Stimulated activated CD8-positive, alpha-beta memory T cell treated with anti-CD3 and anti-CD28 coated beads, Interleukin-2, amount 100 ng/mL, for 1 hour (primary cell): ENCODE measurements at places on chromosomes 7 and 10.

DNA sequence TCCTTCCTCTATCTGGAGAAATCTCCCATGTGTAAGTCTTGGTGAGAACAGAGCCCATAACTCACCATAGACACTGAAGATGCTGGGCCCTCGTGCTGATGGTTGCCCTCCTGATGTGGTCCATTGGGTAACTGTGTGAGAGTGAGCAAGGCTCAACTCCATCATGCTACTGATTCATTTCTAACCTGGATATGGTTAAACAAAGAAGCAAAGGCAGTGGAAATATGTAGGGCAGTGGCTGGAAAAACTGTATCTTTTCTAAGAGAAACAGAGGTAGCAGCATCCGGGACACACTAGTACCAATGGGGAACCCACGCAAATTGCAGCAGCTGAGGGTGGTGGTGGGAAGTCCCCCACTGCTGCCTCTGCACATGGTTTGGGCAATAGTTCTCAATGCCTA lies 221.7 kb downstream of the KLF6 start:
- DNase-seq = no peak

- DNase-seq = no peak
Measured at GRCh38 chr7:42283553-42283952, 46.5 kb upstream of the GLI3 start.

DNA sequence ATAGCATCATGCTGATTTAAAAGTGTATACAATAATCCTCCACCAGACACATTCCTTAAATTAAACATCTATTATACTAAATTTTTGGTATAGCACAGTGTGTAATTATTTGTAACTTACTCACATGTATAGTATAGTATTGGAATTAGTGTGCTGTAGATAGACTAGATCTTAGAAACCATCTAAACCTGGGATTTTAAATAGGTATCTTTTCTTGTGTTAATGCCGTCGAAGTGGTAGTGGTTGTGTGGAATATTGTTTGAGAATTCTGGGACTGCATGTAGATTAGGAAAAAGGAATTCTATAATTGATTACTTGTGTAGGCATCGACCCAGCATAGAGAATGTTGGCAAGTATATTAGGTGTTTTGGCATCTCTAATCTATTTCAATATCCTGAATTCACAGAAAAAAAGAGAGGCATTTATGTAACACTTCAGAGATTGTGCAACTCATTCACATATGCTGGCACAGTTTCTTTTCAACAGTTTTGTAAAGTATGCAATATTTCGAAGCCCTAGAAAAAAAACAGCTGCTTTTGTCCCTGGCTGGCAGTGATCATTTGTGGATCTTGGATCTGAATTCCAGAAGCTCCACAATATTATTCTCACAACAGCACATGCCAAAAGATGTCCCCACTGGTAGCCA lies 145.5 kb upstream of the AGR3 start:
- no peak for DNase-seq

DNA sequence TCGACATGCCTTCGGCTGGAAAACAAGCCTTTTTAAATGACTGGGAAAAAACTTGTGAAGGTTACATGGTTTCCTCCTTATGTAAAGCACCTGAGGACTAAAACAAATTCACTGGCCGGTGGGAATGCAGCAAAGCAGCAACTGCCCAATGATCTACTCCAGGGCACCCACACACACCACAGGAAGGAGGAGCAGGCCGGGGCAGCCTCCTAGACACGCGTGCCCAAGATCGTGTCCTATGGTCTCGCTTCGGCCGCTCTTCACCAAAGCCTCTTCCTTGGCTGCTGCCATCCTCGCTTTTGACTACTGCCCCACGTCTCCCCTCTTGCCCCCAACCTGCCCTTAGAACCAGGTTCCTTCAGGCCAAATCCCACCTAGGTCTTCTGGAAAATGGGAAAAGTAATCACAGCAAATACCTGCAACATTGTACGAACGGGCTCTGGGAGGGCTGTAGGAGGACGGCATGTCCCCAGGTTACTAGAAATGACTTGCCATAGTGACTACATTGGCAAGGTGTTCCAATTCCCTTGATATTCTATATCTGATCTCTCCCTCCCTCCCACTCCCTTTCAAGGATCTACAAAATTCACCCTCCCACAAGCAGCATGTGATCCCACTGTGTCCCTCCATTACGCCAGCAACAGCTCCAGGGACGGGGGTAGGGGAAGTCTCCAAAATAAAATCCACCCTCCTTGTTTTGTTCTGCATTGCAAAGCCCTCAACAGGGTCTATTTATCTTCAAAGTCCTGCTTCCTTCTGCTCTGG lies 84.9 kb downstream of the RNF216 start:
- DNase-seq = no peak

DNA sequence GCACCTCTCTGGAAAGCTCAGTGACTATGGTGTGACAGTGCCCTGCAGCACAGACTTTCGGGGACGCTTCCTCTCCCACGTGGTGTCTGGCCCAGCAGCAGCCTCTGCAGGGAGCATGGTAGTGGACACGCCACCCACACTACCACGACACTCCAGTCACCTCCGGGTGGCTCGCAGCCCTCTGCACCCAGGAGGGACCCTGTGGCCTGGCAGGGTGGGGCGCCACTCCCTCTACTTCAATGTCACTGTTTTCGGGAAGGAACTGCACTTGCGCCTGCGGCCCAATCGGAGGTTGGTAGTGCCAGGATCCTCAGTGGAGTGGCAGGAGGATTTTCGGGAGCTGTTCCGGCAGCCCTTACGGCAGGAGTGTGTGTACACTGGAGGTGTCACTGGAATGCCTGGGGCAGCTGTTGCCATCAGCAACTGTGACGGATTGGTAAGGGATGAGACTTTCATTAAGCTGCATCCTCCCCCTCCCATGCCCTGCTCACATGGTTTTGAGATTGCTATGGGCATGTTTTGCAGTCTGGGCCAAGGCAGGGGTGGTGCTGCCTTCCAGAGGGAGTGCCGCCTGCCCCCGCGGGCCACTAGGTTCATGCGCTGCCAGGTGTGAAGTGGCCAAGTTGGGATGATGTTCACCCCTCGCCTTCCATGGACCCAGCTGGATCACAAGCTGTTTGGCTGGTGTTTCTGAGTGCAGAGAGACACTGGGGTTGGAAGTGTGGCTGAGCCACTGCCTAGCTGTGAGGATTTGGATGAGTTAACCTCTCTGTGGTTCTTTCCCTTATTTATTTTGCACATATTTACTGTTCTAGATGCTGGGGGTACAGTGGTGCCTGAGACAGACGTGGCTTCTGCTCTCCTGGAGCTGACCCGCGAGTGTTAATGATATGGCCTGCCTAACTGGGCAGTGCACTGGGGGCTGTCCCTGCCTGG lies 2.5 kb downstream of the ADAMTS14 start:
- DNase-seq = no peak

GRCh38 chr7:38674513-38674912 lies 43.3 kb upstream of the AMPH start:
- no peak for DNase-seq

- no peak for DNase-seq
Measured at GRCh38 chr10:124595143-124595883, 133.7 kb downstream of the LHPP start.

GRCh38 chr7:7746458-7746857 lies 28.1 kb upstream of the RPA3 start:
- no peak for DNase-seq

GRCh38 chr7:107810626-107811025 lies 7.6 kb upstream of the SLC26A3 start:
- DNase-seq = no peak

- no peak for DNase-seq
Measured at GRCh38 chr10:23345861-23346260, 1.3 kb upstream of the C10orf67 start.

DNA sequence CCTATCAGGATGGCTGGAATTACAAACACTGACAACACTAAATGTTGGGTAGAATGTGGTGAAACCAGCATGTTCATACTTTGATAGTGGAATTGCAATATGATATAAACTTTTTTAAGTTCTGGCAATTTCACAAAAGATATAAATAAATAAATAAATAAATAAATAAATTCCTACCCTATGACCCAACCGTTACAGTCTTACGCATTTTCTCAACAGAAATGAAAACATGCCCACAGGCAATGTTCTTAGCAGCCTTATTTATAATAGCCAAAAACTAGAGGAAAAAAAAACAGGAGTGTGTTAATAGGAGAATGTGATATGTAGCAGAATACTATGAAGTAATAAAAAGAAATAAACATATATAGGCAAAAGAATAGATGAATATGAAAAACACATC lies 318.9 kb downstream of the IPMK start:
- no peak for DNase-seq

DNA sequence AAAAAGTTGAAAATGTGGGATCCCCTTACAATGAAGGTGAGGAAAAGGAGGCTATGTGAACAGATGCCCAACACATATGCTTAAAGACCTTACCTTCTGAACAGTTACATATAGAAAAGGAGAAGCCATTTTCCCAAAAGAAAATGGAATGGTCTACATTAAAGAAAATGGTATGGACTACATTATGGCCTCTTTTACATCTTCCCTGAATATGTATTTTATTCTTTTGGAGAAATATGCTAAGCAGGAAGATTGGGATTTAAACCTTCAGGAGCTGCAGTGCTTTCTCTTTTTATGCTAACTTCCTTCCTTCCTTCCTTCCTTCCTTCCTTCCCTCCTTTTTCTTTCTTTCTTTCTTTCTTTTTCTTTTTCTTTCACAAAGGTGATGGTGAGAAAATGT lies 155.4 kb downstream of the SEC23IP start:
- DNase-seq = no peak

DNA sequence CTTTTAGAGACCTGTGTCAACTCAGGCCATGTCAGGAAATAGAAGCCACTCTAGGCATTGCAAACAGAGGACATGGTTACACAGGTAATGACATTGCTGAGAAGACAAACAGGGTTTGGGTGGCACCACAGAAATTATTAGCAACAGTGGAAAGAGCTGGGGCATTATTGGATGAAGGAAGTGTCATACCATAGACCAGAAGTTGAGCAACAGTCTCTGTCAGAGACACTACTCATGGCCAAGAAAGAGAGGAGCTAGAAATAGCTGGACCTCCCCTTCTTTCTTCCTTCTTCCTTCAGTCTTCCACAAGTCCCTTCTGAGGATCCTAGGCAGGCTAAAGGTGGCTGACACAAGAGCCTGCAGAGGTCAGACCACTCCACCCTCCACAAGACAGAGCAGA lies 4.2 kb upstream of the LIPA start:
- DNase-seq = no peak

DNA sequence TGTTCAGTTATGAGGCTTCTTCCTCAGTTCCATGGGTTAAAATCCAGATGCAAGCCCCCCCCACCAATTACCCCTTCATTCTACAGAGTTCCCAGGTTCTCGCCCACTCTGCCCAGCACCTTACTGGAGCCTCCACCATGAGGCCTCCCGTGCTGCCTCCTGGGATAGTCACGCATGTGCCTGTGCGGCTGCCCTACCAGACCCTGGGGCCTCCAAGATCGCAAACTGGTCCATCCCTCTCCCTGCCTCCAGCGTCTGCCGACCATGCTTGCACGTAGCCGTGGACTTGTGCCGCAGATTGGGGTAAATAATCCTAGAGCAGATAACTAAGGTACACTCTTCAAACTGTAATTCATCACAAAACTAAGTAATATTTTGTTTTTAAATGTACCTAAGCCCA lies 611.2 kb downstream of the PTPRN2 start:
- DNase-seq = no peak
